ENCODE measurements at places on chromosomes 16 and 17.

GRCh38 chr17:43014649-43015542 is 7.3 kb downstream of the VAT1 start:
- no peak for DNase-seq

GRCh38 chr16:83953796-83954576 is 946 bp downstream of the OSGIN1 start:
- DNase-seq = peak; percentile 40

DNA sequence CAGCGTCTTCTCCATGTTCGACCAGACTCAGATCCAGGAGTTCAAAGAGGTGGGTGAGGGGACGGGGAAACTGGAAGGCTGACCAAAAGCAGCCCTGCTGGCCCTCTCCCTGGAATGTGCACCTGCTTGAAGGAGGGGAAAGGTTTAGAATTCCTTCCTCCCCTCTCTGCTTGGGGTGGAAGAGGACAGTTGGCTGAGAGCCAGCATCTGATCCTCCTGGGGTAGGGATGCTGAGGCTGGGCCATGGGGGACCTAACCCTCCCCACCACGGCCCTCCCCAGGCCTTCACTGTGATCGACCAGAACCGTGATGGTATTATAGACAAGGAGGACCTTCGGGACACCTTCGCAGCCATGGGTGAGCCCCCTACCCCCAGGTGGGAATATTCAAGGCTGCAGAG is 1.3 kb downstream of the MYL11 start:
- no peak for DNase-seq

DNA sequence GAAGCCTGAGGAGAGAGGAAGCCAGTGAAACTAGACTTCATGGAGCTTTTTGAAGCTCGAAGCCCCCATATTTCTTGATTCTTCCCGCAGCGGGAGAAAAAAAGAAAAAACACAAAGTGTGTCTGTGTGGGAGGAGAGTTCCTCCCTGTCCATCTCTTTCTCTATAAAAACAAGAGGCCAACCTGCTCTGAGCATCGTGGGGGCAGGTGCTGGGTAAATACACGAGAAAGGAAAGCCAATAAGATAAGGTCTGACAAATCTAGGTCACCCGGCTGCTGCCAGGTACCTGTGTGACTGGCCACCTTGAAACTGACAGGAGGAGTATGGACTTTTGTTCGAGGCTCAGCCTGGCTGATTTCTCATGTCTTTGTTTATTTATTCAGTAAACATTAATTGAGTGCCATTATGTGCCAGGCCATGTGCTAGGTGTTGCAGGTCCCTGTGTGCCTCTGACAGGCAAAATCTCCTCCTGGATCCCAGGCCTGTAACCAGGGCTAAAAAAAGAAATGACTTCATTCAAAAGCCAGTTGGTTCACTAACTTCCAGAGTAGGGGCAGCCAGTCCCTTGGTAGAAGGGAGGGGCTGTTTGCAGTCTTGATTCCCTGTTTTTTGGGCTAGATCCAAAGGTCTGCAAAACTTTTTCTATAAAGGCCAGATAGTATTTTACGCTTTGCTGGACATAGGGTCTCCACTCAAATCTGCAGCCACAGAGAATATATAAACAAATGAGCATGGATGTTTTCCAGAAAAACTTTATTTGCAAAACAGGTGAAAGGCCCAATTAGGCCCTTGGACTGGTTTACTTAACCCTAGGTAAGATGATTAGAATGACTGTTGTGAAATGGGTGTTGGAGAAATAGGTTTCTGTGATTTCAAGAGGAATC is 35.6 kb downstream of the YPEL2 start:
- DNase-seq = no peak

DNA sequence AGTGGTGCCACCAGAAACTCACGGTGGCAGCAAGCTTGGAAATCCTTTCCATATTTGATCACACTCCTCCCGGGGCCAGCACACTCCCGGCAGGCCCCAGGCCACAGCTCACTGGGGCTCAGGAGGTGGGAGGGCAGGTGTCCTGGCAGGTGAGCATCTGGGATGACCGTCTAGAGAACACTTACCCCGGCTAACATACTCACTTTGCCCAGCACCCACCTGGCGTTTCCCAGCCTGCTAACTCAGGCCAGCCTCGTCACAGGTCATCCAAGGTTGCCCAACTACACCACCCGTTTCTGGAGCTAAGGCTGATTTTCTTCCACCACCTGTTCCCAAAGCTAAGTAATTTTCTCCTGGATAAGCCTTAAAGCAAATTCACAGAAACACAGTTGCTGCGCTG is 24.9 kb downstream of the FBXO31 start:
- no peak for DNase-seq

DNA sequence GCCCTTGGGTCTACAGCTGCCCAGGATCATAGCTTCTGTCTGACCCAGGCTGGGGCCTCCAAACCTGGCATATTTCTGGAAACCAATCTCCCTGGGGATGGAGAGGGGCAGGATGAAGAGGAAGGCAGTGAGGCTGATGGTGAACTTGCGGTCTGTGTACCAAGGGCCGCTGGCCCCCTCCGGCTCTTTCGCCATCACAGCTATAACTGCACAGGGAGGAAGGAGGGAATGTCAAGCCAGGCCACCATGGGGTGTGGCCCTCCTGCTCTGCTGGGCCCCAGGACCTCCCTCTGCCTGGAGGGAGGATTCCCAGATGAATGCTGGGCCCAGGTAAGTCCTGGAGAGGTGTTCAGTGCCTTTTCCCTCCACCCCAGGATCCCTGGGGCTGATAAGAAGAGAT is 6.3 kb downstream of the SLC38A7 start:
- no peak for DNase-seq

- no peak for DNase-seq
These were observed 31.1 kb upstream of the JPH3 start for GRCh38 chr16:87570938-87571867.

DNA sequence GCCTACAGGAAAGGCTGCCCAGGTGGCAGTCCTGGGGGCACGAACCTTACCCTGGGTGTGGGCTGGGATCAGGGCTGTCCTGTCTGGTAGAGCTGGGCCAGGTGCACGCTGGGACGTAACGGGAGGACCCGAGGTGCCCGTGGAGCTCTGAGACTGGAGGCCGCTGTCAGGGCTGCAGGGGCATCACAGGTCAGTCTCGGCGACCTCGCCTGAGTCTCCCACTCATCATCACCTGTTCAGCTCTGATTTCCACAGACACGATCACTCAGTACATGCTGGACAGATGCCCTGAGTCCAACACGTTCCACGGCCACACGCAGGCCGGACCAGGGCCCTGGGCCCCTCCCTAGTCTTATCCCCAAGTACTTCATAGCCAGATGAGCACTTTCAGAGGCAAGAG is 4.7 kb upstream of the CD300C start:
- no peak for DNase-seq

- no peak for DNase-seq
These were observed 162.0 kb downstream of the SALL1 start for GRCh38 chr16:50989047-50989446.

GRCh38 chr17:75404223-75404730 is 1.2 kb downstream of the GRB2 start:
- DNase-seq = peak; percentile 96

DNA sequence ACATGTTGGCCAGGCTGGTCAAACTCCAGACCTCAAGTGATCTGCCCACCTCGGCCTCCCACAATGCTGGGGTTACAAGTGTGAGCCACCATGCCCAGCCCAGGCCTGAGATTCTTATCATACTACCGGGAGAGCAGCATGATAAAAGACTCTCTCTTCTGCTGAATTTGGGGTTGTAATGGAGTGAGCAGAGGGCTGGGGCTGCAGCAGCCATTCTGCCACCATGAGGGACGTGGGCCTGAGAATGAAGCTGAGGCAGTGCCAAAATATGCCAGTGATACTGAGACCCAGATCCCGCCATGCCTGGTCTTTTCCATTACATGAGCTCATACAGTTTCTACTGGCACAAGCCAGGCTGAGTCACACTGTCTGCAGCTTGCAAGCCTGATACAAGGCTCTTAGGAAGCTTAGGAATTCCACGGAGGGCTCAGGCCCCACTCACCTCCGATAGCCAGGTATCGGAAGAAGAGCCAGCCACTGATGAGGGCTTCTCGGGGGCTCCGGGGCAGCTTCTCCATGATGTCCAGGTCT is 19.6 kb upstream of the P2RX1 start:
- no peak for DNase-seq

DNA sequence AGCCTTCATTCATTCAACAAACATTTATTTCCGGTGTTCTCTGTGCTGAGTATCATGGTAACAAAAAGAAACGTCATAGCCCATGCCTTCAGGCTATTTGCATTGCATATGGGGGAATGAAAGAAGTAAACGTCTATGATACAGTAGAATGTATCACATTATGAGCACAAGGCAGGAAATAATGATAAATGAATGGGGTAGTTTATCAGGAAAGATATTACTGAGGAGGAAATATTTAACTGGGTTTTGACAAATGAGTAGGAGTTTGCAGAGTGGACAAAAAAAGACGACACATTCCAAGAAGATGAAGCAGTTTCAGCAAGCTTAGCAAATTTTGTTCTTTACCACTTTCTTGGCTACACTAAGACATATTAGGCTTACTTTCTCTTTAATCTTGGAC is 1.3 kb upstream of the KRTAP4-7 start:
- no peak for DNase-seq

- DNase-seq = no peak
These were observed 122.9 kb downstream of the METRNL start for GRCh38 chr17:83202002-83203000.

DNA sequence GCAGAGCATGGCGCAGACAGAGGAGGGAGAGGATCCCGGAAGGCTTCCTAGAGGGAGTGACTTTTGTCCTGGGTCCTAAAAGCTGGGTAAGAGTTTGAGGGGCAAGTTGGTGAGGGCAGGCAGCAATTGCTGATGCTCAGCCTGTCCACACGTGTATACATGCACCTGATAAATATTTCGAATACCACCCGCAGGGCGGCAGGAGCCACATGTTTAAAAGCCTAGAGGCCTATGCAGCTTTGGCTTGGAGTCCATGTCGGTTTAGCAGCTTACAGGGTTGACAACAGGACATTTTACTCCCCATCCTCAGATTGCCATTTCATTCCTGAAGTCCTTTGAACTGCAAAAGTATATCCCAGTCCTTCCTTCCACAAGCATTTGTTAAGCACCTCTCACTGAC is 99.1 kb downstream of the KATNIP start:
- no peak for DNase-seq

DNA sequence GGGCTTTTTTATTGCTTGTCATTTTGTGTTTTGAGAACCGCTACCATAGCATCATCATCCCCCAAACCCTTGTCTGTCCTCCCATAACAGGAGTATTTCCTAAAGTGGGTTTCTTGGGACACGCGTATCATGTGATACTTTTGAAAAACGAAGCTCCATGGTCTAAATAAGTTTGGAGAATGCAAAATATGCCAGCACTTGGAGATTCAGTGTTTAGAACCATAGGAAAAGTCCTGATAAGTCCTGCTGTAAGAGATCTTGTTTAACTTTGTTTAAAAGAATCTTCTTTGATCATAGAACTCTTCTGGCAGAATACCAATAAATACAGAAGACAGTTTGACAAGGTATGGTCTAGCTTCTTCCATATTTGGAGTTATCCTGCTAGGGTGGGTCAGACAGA is 59.3 kb downstream of the NKD1 start:
- DNase-seq = no peak

DNA sequence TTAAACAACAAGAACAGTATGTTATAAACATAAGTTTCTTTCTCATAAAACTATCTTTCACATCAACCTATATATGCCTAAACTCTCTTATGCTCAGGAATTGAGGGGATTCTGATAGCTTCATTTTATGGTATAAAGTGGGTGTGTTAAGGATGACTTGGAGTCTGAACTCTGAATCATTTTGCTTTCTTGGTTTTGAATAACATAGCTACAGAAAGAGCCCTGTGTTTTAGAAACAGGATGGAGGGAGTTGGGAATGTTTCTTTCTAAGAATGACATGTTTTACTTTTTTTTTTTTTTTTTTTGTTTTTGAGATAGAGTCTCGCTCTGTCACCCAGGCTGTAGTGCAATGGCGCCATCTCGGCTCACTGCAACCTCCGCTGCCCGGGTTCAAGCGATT is 50.1 kb downstream of the RHOT1 start:
- DNase-seq = no peak

DNA sequence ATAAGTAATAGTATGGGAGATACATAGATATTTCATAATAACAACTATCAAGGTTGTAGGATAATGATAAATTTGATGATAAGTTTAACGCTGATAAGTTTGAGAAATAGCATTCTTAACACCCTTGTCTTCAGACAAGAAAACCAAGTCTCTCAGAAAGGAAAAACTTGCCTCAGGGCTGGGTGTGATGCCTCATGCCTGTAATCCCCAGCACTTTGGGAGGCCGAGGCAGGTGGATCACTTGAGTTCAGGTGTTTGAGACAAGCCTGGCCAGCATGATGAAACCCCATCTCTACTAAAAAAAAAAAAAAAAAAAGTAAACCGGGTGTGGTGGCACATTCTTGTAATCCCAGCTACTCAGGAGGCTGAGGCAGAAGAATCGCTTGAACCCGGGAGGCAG is 90.7 kb downstream of the SHISA9 start:
- no peak for DNase-seq

DNA sequence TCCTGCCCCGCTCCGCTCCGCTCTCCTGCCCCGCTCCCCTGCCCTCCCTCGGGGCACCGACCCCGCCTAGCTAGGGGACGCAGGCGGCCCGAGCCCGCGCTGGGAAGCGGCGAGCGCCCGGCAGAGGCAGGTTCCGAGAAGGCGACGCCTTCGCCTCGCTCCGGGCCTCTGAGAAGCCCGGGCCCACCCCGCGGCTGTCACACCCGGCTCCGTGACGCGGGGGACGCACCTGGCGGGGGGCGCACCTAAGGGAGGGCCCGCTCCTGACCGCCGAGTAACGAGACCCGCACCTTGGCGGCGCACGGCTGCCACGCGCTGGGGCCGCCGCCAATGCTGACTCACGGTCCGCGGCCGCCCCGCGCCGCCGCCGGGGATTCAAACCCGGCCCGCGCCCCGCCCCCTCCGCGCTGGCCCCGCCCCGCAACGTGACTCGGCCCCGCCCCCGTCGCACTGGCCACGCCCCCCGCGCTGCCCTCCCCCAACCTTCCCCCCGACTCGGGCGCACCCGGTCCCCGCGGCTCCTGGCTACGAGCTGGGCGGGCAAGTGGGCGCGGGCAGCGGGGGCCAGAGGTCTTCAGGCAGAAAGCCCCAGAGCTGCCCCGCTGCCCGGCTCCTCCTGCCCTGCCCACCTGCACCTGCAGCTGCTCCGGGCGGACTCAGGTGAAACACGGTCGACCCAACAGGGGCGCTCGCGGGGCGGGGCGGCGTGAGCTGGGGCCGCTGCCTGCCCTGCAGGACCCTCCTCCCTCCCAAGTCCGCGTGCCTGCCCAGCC is 27.8 kb downstream of the GNPTG start:
- DNase-seq = peak; percentile 5

DNA sequence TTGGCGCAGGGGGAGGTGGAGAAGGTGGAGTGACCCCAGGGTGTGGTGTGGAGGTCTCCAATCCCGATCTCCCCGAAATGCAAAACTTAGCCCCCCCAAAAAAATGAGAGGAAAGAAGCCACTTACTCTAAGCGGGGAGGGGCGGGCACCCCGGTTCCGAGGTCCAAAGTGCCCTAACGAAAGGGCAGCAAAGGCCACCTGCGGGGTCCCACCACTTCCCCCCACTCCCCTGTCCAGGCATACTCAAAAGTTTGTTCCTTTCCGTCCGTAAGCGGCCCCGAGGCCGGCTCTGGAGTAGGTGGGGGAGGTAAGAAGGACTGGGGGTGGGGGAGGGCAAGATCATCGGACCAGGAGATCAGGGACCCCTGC is 1.1 kb downstream of the TOX3 start:
- no peak for DNase-seq

Measured in Kasumi-1 (cell line).